ENCODE measurements at places on chromosomes 13 and 19.

- DNase-seq = no peak
These were observed 89.3 kb downstream of the TM9SF2 start for GRCh38 chr13:99590519-99591011.

DNA sequence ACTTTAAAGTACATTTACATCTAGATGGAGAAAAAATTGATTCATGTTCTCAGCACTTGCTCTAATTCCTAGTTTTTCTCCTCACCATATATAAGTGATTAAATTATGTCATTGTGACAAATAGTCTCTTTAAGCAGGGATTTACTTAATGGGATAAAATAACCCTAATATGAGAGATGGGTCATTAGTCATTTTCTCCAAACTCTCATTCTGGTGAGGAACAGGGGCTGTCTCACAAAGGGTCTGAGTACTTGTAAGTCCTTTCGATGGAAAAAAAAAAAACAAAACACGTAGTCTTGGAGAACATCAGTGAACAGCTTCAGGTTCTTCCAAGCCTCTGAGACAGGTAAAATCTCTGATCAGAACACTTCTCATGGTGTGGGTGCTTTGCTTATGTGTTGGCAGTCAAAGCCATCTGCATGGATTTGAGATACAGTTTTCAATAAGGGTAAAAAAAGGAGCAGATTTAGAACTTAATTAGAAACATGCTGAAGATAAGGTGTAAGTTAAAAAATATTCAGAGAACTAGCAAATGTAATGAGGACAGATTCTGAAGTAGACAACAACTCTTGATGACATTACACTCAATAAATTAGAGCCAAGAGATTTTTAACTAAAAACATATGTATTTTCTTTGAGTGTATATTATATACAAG, 1668.9 kb upstream of the MIR17HG start:
- no peak for DNase-seq

DNA sequence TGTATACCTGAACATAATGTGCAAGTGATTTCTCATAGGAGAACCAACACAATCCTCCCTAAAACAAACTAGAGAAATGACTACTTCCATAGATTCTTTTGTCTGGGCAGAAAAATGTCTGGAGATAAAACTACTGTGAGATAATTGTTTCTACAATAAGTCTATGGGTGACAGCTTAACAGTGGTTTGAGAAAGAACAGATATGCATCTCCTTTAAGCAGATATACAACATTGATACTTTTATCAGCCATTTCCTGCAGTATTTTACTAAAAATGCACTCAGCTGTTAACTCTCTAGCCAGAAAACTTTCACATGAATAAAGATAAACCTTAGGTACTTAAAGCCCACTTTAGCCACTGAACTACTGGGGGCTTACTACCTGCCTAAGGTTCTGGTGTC, 1132.4 kb downstream of the EFNB2 start:
- no peak for DNase-seq

DNA sequence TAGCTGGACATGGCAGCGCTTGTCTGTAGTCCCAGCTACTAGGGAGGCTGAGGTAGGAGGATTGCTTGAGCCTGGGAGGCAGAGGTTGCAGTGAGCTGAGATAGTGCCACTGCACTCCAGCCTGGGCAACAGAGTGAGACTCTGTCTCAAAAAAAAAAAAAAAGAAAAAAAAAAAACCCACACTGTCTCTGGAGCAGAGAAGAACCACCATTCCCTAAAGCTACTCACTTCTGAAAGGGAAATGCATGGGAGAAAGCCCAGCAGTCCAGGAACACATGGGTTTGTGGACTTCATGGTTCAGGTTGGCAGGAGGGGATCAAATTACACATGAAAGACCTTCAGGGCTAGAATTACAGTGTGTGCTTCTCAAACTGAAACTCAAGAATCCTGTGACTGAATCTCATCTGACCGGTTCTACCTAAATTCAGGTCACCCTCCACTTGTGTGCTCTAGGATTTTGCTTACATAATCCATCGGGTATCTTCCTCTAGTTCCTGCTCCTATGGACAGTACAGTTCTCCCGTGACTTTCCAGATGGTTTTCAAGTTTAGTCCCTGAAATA, 30.2 kb upstream of the CPB2 start:
- DNase-seq = no peak

DNA sequence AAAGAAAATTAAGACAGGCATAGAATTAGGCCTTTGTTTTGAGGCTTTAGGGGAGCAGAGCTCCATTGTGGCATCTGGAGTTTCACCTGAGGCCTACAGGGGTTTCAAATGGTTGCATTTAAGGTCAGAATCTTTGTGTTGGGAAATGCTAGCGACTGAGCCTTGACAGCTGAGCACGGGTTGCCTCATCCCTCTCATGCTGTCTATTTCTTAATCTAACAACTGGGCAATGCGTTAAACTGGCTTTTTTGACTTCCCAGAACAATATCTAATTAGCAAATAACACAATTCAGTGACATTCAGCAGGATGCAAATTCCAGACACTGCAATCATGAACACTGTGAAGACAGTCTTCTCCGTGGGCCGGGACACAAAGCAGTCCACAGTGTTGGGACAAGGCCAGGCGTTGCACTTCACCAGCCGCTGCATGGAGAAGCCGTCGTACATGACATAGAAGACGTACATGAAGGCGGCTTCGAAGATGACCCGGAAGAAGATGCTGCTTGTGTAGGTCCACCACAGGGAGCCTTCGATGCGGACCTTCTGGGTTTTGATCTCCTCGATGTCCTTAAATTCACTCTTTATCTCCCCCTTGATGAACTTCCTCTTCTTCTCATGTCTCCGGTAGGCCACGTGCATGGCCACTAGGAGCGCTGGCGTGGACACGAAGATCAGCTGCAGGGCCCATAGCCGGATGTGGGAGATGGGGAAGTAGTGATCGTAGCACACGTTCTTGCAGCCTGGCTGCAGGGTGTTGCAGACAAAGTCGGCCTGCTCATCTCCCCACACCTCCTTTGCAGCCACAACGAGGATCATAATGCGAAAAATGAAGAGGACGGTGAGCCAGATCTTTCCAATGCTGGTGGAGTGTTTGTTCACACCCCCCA, 3.8 kb downstream of the GJB2 start:
- no peak for DNase-seq

GRCh38 chr19:30666301-30666803, 294.2 kb downstream of the ZNF536 start:
- DNase-seq = peak; percentile 17

- DNase-seq = no peak
These were observed 52.1 kb downstream of the SERP2 start for GRCh38 chr13:44425815-44426078.

GRCh38 chr13:46345866-46346265, 41.2 kb downstream of the RUBCNL start:
- DNase-seq = no peak

DNA sequence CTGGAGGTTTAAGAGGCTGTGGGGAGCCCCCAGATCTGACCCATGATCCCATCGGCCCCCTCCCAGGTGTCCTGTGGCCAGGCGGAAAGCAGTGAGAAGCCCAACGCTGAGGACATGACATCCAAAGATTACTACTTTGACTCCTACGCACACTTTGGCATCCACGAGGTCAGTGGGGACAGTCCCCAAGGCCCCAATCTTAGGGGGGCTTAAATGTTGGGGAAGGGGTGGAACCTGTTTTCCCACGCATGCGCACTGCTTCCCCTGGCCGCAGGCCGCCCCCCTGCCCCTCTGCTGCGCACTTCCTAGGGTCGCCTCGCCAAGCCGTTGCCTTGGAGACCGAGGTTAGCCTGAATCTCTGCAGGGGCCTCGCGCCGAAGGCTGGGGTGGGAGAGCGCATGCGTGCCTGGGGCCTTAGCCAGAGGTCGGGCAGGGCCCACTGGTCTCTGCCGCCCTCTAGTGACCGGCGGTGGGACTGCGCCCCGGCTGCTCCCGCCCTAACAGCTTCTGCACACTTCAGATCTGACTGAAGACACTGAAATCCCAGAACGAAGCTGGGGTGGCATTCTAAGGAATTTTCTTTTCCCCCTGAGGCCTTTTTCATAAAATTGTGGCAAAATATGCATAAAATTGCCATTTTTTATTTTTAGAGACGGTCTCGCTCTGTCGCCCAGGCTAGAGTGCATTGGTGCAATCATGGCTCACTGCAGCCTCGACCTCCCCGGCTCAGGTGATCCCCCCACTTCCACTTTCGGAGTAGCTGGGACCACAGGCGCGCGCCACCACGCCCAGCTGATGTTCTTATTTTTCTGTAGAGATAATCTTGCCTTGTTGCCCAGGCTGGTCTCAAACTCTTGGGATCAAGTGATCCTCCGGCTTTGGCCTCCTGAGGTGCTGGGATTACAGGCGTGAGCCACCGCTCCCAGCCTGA, 3.6 kb downstream of the PRMT1 start:
- DNase-seq = peak; percentile 97
